NCI-H187 (cell line): ENCODE measurements at places on chromosomes 16 and 17.

DNA sequence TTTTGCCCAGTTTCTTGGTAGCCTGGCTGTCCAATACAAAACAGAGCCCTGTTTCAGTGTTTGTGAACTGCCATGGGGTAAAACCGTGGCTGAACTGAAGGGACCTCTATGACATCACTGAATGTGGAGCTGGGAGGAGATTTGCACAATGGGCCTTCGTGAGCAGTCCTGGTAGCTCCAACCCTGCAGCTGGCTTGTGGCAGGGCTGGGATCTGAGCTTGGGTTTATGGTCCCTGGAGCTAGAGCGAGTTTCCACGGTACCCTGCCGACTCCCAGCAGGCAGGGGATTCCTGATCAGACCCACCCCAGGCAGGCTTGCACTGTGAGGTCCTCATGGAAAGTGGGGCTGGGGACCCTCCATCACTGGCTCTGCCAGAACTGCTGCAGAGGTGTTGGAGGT, 247.0 kb downstream of the GSG1L start:
- no peak for DNase-seq

DNA sequence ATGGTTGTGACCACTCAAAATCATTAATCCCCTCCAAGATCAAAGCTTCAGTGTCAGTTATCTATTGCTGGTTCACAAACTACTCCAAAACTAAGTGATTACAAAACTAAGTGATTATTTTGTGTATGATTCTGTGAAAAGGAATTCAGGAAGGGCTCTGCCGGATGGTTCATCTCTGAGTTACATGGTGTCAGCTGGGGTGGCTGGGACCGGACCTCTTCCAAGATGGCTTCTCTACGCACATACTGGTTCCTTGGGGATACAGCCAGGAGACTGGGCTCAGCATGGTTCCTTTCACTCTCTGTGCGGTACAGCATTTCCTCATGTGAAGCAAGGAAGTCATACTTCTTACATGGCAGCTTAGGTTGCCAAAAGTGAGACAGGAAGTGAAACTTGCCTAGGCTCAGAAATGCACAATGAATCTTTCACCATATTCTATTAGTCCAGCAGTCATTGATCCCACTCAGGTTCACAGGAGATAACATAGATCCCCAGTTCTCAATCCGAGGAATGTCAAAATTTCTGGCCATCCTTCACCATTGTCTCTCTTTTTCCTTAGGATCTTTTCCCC, 97.9 kb upstream of the IRX6 start:
- no peak for DNase-seq

GRCh38 chr17:16178836-16179235, 36.5 kb downstream of the NCOR1 start:
- no peak for DNase-seq

- DNase-seq = no peak
Measured at GRCh38 chr17:29126268-29126930, 53.8 kb downstream of the MYO18A start.

- no peak for DNase-seq
Measured at GRCh38 chr17:78092794-78093324, 35.7 kb downstream of the TMC6 start.

GRCh38 chr17:78524870-78525510, 52.2 kb downstream of the DNAH17 start:
- DNase-seq = no peak
